Left colon (tissue), 2 donors: ENCODE measurements at places on chromosomes 6 and 20. TPM values are rescaled to one million over a fixed set of nuclear protein-coding genes. Genes with fewer than 3 reads are reported as not detected.

GRCh38 chr6:45558858-45559257, 181.1 kb upstream of the SUPT3H start:
- no peak for DNase-seq

- no peak for DNase-seq
Measured at GRCh38 chr6:127053032-127053874, 65.2 kb upstream of the RSPO3 start.

GRCh38 chr6:21752054-21752811, 158.7 kb downstream of the SOX4 start:
- no peak for DNase-seq

PROKR2 gene
- not detected for total RNA-seq
